ENCODE measurements at places on chromosomes 7 and 10. TPM values are rescaled to one million over a fixed set of nuclear protein-coding genes. Genes with fewer than 3 reads are reported as not detected.

Gene STYXL1
- 43.7 TPM for polyA plus RNA-seq

Gene FLNC
- polyA plus RNA-seq: 216 TPM

Gene ZC3HAV1L
- 0.86 TPM for polyA plus RNA-seq

Gene SLC16A9
- polyA plus RNA-seq: 0.48 TPM

Gene LOXL4
- 0.77 TPM for polyA plus RNA-seq

Gene IFIT2
- polyA plus RNA-seq: 4.2 TPM

Gene HDAC9
- polyA plus RNA-seq: 5.5 TPM

Gene METTL27
- 0.38 TPM for polyA plus RNA-seq

Gene CAV1
- polyA plus RNA-seq: 269 TPM

Gene DMTF1
- 23.7 TPM for polyA plus RNA-seq

Gene PPP1R3A
- 39.0 TPM for polyA plus RNA-seq

Gene MYL7
- 28,570 TPM for polyA plus RNA-seq

Gene PON3
- polyA plus RNA-seq: 1.8 TPM

Gene STEAP1B
- polyA plus RNA-seq: 0.36 TPM

Gene HKDC1
- polyA plus RNA-seq: 0.05 TPM

Gene ANKRD1
- polyA plus RNA-seq: 4,109 TPM

Gene RAPGEF5
- 8.7 TPM for polyA plus RNA-seq

Gene MALRD1
- polyA plus RNA-seq: 1.5 TPM

Gene AASS
- 9.1 TPM for polyA plus RNA-seq

Gene MGAM2
- polyA plus RNA-seq: 0.02 TPM

Gene FAM25C
- not detected for polyA plus RNA-seq

Gene RHOBTB1
- 5.8 TPM for polyA plus RNA-seq

Gene VAX1
- polyA plus RNA-seq: not detected

Gene SLC13A1
- not detected for polyA plus RNA-seq

Gene ACADSB
- 19.5 TPM for polyA plus RNA-seq

Gene NAT16
- not detected for polyA plus RNA-seq

Gene OGDHL
- 8.0 TPM for polyA plus RNA-seq

Gene ACSM6
- not detected for polyA plus RNA-seq

Gene OR2A42
- 0.20 TPM for polyA plus RNA-seq

Gene GTF2IRD2
- polyA plus RNA-seq: 16.9 TPM

Gene PIK3AP1
- 1.4 TPM for polyA plus RNA-seq

Gene MUC3A
- 0.63 TPM for polyA plus RNA-seq

Gene MBL2
- polyA plus RNA-seq: not detected

Gene ARID5B
- polyA plus RNA-seq: 13.7 TPM

Gene PLPP4
- 0.09 TPM for polyA plus RNA-seq

Gene SYT15B
- 0.81 TPM for polyA plus RNA-seq

Gene FEZF1
- not detected for polyA plus RNA-seq

Gene ACTL6B
- polyA plus RNA-seq: not detected

Gene PLXNA4
- 5.7 TPM for polyA plus RNA-seq

Gene MRC1
- 4.4 TPM for polyA plus RNA-seq
